ENCODE measurements at places on chromosomes 16 and 17.

GRCh38 chr16:66020046-66020445, 346.4 kb upstream of the CDH5 start:
- DNase-seq = no peak

DNA sequence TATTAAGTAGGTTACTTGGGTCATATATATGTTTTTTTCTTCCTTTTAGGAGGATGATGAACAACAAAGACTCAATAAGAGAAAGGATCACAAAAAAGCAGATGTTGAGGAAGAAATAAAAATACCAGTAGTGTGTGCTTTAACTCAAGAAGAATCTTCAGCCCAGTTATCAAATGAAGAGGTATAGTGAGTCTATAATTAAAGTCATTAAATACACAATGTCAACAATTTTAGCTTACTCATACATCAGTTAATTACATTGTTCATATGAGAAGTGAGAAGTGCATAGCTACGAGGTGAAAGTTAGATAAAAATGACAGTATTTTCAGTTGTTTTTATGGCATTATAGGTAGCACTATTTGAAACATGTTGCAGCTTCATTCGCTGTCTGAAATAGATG, 65.2 kb downstream of the NUP88 start:
- no peak for DNase-seq

GRCh38 chr17:19726631-19727376, 10.4 kb upstream of the SLC47A2 start:
- DNase-seq = no peak

DNA sequence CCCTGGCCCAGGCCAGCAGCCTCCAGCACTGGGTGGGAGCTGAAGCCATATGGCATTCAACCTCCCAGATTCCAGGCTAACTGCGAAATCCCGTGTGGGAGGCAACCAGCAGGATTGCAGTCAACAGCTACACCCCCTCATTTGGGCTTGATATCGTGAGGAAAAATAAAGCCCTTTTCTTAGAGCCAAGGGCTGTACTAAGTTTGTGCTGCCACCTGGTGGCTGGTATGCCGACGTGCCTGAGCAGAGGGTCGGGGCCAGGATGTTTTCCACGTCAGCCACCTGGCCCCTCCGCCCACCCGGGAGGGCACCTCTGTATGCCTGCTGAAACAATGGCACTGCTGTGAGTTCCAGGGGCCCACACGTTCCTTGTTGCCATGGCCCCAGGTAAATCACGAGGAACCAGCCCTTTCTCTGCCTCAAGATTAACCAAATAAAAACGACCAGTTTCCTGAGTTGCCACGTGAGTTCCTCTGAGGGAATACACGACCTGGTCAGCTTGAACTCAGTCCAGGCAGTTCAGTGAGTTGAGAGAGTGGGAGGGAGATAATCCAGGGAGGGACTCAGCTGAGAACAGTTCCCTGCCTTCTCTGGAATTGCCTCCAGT, 9.0 kb downstream of the TMEM98 start:
- DNase-seq = peak; percentile 32

DNA sequence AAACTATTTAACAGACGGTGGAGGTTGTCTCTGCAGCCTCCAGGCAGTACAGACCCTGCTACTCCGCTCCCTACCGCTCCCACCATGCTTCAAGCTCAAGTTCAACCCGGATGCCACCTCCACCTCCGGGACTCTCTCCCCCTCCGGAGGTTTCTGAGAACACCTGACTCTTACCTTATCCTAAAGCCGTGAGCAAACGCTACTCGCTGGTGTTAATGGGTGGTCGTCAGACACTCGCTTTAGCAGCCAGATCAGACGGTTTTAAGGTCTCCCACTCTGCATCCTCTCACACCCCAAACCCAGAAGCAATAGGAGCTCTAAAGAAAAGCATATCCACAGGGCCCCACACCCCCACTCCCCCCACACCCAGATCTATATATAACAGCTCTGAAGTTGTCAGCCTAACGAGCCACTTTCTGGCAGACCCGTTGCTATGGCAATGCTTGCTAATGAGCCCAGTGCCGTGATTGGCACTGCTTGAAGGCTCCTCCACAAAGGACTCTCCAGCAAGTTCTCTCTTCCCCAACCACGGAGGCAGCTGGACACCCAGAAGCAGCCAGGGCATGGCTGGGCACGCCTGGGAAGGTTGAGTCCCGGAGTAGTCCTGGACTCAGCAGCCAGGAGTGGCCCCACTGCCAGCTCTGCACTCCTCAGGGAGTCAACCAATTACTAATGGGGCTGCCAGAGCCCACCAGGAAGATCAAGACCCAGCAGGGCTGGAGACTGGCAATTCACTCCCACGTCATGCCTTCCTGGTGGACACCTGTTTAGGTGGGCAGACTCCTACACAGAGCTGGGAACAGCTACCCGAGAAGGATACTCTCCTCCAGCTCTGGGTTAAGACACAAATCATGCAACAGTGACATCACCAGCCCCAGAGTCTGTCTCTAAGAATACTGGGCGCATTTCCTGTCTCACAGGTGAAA, 121.2 kb upstream of the RCVRN start:
- DNase-seq = no peak

DNA sequence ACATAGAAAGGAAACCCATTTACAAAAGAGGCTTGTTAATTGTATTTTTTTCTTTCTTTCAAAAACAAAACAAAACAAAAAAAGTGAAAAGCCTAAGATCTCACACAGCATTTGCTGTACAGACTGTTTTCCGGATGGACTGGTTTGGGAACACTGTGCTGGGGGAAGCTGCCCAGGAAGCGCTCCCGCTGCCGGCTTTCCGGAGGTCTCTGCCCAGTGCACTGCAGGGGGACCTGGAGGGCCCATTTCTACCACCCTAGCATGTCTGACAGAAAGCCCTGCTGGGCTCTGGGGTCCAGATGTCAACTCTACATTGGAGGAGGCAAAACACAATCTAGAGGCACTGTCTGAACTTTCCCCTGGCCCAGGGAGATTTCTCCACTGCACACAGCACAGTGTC, 26.3 kb upstream of the CLEC18B start:
- no peak for DNase-seq

DNA sequence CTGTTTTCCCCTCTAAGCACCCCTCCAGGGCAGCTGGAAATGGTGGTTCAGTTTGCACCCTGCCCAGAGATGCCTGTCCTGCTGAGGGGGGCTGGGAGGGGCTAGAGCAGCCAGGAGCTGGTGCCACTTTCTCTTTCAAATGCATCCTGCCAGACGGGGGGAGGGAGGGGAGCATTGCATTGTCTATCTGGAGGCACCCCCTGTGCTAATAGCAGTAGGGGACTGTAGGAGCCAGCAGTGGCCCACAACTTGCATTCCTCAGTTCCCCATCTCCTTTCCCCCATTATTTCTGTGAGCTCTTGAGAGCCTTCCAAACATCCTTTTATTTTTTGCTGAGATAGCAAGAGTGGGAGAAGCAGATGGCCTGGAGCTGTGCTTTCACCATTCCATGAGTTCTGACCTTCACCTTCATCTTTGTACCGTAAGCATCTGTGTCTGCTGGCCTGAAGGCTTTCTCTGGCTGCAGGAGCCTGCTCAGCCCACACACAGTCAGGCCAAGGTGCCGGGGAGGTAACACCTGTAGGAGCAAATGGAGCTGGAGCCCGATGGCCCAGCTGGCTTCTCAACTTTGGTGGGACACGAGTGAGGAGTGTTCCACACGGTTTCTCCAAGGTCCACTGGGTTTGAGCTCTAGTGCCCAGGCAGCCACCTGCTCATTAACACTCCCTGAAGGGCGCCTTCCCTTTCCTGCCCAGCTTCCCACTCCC, 5.2 kb downstream of the WFDC1 start:
- no peak for DNase-seq

- DNase-seq = peak; percentile 26
These were observed 30.8 kb downstream of the HLF start for GRCh38 chr17:55295411-55296170.

DNA sequence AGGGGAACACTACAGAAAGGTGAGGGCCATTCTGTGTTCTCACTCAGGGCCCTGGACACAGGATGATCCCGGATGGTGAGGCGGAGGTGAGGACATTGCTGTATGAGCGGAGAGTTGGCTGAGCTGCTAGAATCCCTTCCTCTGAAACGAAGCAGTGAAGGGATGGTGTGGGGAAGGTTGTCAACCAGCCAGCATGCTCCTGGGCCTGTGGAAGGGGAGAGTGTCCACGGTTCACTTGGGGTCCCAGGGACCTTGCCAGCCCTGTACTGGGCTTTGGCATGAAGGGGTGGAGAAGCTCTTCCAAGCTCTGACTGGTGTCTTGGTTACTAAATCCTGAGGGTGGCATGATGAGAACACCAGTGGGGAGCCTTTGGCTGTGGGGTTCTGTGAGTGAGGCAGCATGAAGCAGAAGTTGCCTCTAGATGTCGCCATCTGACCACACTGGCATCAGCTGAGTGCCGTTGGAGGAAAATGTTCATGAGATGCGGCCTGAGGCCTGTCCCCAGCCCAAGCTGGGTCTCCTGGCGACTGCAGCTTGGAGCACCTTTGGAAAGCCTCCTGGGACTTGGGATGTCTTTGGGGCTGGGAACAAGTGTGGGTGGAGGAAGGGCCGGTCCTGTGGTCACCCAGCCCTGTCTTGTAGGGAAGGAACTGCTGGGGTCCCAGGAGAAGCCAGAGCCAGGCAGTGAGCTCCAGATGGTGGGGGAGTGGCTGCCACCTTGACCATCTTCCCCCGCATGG, 14.8 kb downstream of the PDP2 start:
- peak; percentile 40 for DNase-seq

DNA sequence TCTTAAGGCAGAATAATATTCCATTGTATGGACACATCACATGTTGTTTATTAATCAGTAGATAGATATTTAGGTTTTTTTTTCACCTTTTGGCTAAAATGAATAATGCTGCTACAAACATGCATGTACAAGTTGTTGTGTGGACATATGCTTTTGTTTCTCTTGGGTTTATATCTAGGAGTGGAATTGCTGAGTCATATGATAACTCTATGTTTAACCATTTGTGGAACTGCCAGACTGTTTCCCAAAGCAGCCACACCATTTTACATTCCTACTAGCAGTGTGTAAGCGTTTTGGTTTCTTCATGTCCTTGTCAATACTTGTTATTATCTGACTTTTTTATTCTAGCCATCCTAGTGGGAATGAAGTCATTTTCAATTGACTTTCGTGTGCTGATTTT, 21.3 kb downstream of the CYLD start:
- DNase-seq = no peak

DNA sequence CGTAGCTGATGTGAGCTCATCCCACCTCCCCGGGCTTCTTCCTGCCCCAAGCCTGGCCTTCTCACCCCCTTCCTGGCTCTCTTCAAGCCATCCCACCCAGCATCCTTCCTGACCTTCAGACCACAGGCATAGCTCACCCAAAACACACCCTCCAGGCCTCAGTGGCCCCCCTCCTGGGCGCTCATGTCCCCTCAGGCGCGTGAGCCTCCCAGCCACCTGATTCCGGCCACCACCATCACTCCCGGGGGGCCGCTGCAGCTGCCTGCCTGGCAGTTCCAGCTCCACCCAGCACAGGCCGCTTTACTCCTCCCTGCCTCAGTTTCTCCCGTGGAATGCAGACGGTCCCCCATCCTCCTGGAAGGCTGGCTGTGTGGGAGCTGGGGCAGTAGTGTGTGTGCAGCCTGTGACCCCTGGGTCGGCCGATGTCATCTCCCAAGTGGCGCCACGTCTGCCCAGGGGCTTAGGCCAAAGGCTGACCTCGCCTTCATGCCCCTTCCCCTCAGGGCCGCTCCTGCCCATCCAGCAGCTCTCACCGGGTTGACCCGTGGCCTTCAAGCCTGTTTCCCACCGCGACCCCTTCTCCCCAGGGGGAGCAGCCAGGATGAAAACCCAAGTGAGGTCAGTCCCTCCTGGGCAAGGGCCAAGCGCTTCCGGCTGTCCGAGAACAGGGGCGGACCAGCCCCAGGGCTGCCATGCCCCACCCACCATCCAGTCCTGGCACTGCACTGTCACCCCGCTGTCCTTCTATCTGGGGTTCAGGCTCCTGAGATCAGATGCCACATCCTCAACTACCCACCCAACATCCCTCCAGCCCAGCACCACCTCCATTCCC, 11.9 kb upstream of the CHMP6 start:
- no peak for DNase-seq

DNA sequence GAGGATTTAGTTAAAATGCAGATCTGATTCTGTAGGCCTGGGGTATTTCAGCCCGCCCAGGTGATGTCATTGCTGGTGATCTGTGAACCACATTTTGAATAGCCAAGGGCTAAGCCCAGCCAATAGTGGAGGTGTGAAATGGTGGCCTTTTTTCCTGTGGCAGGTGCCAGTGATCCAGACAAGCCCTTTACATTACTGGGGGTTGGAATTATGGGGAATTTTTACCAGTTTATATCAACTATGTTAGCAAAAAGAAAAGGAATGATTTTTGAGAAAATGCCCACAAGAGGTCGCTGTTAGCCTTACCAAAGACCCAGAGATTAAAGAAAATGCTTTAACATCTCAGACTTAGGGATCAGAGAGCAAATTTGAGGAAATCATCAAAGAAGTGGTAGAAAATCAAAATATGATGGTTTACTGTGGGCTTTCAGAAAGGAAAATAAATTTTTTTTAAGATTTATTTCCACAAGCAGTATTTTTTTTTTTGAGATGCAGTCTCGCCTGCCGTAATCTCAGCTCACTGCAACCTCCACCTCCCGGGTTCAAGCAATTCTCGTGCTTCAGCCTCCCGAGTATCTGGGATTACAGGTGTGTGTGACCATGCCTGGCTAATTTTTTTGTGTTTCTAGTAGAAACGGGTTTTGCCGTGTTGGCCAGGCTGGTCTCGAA, 3.9 kb downstream of the VPS35L start:
- DNase-seq = peak; percentile 21

DNA sequence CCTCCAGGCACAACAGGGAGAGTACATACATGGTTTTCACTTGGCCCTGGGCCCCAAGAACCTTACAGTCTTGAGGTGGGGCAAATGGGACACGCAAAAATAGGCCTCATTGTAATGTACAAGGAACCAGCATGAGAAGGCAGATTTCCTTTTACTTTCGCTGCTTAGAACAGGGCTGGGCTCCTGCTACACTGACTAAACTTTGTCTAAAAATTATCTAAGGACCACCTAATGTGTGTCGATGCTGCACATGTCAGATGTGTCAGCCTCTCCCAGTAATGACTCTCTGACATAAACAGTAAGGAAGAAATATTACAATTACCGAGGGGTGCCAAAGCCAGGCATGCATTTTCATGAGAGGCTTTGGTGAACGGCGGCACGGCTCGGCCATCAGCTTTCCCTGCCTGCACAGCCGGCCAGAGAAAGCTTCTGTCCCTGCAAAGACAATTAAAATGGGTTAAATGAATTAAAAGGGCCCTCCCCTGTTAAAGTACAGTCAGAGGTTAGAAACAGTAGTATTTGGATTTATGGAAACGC, 224.2 kb upstream of the IRX3 start:
- DNase-seq = no peak

GRCh38 chr16:645852-646678, 3.1 kb upstream of the WDR90 start:
- DNase-seq = no peak

- DNase-seq = no peak
These were observed 7.4 kb downstream of the MAF start for GRCh38 chr16:79593074-79593531.
